CD8-positive, alpha-beta memory T cell (primary cell): ENCODE measurements at places on chromosomes 4 and X.

DNA sequence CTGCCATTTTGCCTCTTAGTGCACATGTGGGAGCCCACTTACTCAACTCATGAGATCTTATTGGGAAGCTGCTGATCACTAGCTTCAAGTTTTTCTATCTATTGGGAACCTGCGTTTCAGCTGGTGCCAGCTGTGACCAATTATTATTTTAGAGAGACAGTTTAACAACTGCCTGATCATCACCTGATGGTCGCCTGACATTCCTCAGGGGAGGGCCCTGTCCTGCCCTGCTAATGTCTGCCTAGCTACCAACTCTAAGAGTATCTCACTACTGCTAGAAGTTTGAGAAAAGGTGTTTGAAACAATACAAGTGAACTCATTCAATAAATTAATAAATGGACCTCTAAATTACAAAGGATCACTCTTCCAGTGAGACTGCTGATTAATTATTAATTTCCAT, 95.5 kb downstream of the PCDH7 start:
- DNase-seq = no peak

DNA sequence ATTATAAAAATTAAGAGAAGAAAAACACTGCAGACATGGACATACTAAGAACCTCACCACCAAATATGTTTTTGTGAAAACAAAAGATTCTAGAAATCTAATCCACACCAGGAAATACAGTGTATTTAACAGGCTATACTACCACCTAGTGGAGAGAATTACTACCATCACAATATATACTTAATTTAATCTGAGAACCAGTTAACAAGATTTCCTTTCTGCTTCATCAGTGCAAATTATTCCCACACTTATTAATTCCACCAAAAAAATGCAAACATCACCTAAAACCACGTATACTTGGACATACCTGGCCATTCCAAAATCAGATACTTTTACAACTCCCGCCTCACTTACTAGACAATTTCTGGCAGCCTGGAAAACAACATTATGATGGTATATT, 7.0 kb upstream of the TXK start:
- no peak for DNase-seq

GRCh38 chrX:31115398-31115797, 43.6 kb upstream of the FTHL17 start:
- DNase-seq = no peak

DNA sequence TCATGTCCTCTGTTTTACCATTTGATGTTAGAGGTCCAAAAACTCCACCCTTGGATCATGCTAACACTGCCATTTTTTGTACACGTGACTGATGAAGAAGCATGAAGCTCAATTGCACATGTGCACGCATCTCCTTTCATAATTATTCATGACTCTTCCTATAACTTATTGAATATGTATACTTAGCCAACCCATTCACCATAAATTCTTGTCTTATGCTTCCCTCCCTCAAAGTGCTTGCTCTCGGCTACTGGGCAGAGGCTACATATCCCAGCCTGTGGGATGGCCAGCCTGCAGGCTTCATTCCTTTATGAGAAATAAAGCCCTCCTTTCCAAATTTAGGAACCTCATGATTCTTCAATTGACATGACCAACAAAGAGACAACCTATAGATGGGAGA, 17.5 kb upstream of the BMP15 start:
- DNase-seq = no peak

GRCh38 chrX:828411-828959, 197.9 kb downstream of the SHOX start:
- DNase-seq = no peak

DNA sequence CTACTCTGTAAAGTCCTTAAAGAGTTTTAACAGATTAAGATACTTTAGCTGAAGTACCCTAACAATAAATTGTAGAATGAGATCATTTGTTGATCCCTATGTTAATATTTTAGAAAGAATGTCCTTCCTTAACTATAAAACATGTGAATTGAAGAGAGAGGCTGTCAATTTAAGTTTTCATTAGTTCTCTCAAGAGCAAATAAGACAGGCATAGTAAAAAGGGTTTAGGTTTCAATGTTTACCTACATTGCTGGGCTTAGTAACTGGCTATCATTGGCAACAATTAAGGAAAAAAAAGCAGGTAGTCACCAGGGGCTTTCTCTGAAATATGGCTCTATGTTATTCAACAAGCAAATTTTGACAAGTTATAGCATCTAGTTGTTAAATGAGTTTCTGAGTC, 91.5 kb downstream of the ATRX start:
- DNase-seq = no peak

DNA sequence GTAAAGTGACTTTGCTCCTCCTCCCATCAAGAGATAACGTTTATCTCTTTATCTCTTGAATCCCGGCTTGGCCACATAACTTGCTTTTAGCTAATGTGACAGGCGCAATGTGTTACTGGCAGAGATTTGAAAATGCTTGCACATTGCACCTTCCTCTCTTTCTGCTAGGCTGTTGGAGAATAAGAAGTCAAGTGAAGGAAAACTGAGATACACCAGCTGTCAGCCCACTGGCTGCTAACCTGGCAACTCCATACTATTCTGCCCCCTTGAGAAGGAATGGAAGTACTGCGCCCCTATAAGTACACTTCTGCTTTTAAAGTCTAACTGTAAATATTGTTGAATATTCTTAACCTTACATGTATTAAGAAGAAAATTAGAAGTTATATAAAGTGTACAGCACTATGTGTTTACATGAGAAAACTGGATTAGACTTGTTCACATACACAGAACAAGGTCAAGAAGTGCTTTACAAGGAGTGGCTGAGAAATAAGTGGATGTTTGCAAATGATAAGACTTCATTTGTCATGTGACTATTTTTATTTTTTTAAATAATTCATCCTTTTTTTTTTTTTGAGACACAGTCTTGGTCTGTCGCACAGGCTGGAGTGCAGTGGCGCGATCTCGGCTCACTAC, 424.5 kb upstream of the CTSO start:
- DNase-seq = no peak

DNA sequence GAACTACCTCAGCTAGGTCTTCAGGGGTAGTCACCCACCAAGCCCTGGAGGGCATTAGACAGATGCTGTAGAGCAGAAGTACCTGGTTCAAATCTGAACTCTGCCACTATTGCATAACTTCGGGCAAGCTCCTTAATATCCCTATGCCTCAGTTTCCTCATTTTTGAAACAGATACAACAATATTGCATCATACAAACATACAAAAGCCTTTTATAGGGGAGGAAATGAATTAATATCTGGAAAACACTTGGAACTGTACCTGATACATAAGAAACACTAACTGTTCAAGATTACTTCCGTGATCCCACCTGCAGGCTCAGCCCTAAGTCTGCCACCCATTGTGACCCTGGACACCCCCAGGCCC, 166.1 kb downstream of the EFNB1 start:
- no peak for DNase-seq

DNA sequence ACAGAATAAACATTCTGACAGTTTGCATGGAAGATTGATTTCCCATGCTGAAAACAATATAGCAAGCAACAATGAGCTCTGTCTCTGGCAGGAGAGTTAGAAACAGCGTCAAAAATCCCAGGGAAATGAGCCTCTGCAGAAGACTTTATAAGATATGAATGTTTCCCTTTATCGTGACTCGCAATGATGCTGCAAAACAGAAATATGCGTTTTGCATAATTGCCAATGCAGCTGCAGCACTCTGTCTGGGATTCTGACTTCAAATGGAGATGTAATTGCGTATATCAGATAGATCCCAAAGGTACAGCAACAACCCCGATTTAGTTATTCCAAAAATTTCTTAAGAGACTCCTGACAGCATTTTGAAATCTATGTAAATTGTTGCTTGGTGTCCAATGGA, 702.4 kb upstream of the EPHA5 start:
- DNase-seq = no peak

DNA sequence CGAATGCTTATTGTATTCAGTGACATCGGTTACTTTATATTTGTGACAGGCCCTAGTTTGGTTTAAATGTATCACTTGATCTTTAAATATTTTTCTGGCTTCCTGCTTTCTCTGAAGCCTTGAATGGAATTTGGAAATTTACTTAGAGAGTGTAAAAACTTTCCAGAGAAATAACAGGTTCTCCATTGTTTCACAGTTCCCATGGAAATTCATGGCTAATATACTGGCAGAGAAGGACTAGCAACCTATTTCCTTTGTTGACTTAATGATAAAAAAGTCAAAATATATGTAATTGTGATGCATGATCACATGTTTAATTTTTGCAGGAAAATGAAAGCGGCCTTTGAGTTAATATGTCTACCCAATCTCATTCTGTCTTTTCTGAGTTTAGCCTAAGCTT, 13.2 kb downstream of the NEIL3 start:
- DNase-seq = no peak

GRCh38 chr4:72209600-72209999, 177.8 kb downstream of the NPFFR2 start:
- DNase-seq = no peak

DNA sequence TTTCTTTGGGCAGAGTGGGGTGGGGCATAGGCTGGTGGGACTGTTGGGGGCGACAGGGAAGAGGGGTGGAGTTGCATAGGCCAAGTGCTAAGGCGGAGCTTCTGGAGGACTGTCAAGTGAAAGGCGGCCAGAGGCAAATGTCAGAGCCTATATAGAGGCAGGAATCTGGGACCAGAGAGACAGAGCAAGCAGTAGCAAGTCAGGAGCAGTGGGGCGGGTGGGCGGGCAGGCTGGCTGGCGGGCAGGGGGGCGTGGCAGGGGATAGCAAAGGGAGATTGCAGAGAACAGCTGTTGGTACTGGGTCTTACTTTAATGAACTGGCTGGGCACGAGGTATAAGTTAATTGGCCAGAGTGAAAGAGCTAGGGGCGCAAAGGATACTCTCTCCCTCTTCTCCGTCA, 89.8 kb downstream of the RTL9 start:
- no peak for DNase-seq

DNA sequence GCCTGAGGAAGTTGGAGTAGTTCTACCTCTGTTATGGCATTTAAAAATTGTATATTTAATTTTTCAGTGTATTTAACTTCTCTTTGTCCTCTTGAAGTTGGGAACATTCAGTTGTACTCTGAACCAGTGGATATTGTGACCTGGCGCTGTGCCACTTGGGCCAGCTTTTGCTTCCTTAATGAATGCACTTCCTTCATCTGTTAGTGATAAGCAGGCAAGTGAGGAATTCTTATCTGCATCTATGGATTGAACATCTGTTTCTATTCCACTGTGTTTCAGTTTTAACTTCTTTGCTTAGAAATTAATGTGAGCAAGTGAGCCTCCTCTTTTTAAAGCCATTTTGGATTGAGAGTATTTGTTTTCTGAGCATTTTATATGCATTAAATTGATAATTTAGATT, 128.3 kb downstream of the UCHL1 start:
- DNase-seq = no peak

GRCh38 chrX:79412166-79412565, 45.0 kb upstream of the ITM2A start:
- no peak for DNase-seq

GRCh38 chrX:300334-300733, 18.3 kb downstream of the GTPBP6 start:
- DNase-seq = no peak

DNA sequence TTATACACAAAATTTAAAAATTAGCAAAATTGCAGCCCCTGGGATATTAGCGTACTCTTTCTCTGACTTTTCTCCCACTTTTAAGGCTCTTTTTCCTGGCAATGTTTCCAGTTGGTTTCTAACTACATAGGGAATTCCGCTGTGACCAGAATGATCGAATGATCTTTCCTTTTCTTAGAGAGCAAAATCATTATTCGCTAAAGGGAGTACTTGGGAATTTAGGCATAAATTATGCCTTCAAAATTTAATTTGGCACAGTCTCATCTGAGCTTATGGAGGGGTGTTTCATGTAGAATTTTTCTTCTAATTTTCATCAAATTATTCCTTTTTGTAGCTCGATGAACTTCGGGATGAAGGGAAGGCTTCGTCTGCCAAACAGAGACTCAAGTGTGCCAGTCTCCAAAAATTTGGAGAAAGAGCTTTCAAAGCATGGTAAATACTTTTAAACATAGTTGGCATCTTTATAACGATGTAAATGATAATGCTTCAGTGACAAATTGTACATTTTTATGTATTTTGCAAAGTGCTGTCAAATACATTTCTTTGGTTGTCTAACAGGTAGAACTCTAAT, 6.0 kb downstream of the ALB start:
- DNase-seq = no peak

DNA sequence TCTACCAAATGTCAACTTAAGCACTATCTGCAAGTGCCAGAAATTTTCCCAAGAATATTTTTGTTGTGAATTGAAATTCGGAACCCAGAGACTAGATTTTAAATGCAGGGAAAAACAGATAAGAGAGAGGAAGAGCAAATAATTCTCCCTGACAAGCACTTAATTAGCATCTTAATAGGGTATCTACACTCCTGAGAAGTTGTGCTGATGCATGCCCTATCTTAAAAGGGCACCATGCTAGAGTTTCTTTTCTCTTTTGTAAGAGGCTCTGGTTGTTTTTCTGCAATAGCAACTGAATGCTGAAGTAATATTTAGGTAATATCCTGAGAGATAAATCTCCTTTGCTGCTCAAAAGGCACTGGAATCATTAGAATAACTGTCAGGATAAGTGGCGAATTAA, 139.9 kb upstream of the UGT8 start:
- DNase-seq = no peak

- DNase-seq = no peak
Measured at GRCh38 chr4:1990348-1990645, 18.5 kb downstream of the NELFA start.

DNA sequence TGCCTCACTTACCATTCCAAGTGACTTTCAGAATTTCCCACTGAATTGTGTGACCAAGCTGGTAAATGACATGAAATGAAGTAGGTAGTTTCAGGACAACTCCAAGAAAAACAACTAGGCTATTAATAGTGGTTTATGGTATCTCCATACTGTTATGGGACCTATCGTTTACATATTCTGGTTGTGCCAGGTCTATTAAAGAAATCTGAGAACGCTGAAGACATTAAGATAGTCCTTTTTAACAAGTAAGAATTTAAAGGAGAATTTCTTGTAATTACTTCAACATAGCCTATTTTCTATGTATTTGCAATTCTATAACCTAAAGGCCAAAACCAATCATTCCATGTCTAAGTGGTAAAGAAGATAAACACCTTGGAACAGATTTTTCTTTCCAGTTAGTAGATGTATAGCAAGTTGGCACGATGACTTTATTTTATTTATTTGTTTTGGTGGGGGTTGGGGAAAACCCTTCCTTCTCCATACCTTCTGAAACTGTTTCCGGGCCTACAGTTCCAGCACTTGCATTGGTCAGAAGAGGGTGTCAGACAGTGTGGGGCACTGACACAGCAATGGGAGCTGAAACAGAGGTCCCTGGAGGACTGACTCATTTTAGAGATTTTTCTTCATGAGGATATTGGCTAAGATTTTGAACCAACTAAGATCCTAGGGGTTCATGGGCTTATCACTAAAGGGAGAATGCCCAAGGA, 7.6 kb upstream of the DCLK2 start:
- DNase-seq = no peak

DNA sequence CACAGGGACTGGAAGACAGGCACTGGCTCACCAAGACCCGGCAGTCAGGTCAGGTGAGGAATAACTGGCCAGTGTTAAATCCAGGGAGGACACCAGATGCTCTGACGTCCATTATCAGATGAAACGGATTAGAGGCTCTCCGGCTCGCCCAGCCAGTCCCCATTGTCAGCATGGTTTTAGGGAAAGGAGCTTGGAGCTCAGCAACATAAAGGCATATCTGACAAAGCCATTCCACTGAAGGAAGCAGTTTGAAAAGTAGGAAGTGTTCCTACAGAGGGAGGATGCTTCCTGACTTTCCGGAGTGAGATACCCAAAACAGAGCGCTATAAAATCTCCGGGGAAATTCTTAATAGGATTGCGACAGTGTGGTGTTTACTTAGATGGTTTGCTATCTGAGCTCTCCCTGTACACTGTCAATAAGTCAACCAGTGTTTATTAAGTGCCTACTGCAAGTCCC, 14.8 kb downstream of the NDNF start:
- no peak for DNase-seq
